ENCODE measurements at places on chromosomes 12 and 14. TPM values are rescaled to one million over a fixed set of nuclear protein-coding genes. Genes with fewer than 3 reads are reported as not detected.
A peak's percentile ranks its signal among the peaks of the same experiment; 100 is the strongest.

- H3K27me3 ChIP-seq: no peaks in the 10 kb centered on the region
- DNase-seq: no peak
- no peak overlapping the region for H3K27ac ChIP-seq
Measured at GRCh38 chr12:115519359-115519758, 758.1 kb downstream of the MED13L start.

GRCh38 chr14:105503935-105504692, 13.1 kb downstream of the TEDC1 start:
- no peak overlapping the region for H3K27ac ChIP-seq
- no peaks in the 10 kb centered on the region for H3K4me1 ChIP-seq
- H3K4me3 ChIP-seq: no peak overlapping the region
- H3K36me3 ChIP-seq: no peaks in the 10 kb centered on the region
- DNase-seq: no peak

GRCh38 chr12:44775901-44776300, 100.2 kb downstream of the NELL2 start:
- H3K27ac ChIP-seq: no peak overlapping the region
- no peaks in the 10 kb centered on the region for H3K27me3 ChIP-seq
- no peak overlapping the region for H3K4me3 ChIP-seq
- no peak for DNase-seq
- no peaks in the 10 kb centered on the region for H3K36me3 ChIP-seq

GRCh38 chr12:57268264-57268663, 17.3 kb upstream of the STAC3 start:
- DNase-seq: no peak
- H3K27me3 ChIP-seq: no peaks in the 10 kb centered on the region
- no peak overlapping the region for H3K27ac ChIP-seq
- H3K36me3 ChIP-seq: peaks cover 31% of the 10 kb centered on the region
- no peak overlapping the region for H3K4me3 ChIP-seq
- peaks cover 3% of the 10 kb centered on the region for H3K4me1 ChIP-seq

- no peaks in the 10 kb centered on the region for H3K27me3 ChIP-seq
- H3K36me3 ChIP-seq: no peaks in the 10 kb centered on the region
- no peaks in the 10 kb centered on the region for H3K4me1 ChIP-seq
Measured at GRCh38 chr14:81303258-81303935, 82.6 kb upstream of the GTF2A1 start.

DNA sequence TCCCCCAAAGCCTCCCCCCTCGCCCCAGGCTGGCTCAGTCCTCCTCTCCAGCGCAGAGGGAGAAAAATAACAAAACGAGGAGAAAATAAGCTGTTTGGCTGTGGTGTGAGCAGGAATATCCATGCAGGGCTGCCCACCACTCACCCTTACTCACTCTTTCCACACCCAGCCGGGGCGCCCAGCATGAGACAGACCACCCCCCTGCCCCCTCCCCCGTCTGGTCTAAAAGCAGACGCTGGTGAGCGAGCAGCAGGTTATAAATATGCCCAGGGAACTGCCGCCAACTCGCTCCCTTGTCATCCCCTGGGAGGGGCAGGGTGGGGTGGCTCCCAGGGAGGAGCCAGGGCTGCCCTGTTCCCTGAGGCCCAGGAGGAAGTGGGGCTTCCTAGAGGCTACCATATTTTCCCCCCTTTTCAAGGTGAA, 7.4 kb downstream of the WNT1 start:
- H3K4me1 ChIP-seq: peaks cover 10% of the 10 kb centered on the region
- H3K27ac ChIP-seq: no peak overlapping the region
- H3K4me3 ChIP-seq: no peak overlapping the region
- no peak for DNase-seq

DNA sequence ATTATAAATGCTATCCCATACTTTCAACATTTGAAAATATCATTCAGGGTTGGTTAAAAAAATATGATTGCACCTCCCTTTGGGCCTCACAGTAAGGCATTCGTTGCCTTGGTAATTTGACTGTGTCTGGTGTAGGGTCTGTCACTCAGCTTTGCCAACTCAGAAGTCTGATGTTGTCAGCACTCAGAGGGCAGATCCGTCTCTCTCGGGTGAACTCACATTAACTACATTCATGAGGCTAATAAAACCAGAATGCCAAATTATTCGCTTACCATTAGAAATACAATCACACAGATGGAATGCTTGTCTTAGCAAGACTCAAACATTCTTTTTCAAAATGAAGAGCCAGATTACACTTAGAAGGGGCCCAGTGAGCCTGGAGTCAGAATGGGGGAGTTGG, 53.0 kb downstream of the NPAS3 start:
- H3K4me3 ChIP-seq: no peak overlapping the region
- DNase-seq: no peak
- no peaks in the 10 kb centered on the region for H3K27me3 ChIP-seq
- no peaks in the 10 kb centered on the region for H3K36me3 ChIP-seq

- H3K27ac ChIP-seq: peak overlapping the region; percentile 25
- peaks cover 25% of the 10 kb centered on the region for H3K4me1 ChIP-seq
- H3K4me3 ChIP-seq: no peak overlapping the region
- H3K27me3 ChIP-seq: no peaks in the 10 kb centered on the region
- no peak for DNase-seq
Measured at GRCh38 chr12:6614513-6615172, 7.5 kb upstream of the CHD4 start.

DNA sequence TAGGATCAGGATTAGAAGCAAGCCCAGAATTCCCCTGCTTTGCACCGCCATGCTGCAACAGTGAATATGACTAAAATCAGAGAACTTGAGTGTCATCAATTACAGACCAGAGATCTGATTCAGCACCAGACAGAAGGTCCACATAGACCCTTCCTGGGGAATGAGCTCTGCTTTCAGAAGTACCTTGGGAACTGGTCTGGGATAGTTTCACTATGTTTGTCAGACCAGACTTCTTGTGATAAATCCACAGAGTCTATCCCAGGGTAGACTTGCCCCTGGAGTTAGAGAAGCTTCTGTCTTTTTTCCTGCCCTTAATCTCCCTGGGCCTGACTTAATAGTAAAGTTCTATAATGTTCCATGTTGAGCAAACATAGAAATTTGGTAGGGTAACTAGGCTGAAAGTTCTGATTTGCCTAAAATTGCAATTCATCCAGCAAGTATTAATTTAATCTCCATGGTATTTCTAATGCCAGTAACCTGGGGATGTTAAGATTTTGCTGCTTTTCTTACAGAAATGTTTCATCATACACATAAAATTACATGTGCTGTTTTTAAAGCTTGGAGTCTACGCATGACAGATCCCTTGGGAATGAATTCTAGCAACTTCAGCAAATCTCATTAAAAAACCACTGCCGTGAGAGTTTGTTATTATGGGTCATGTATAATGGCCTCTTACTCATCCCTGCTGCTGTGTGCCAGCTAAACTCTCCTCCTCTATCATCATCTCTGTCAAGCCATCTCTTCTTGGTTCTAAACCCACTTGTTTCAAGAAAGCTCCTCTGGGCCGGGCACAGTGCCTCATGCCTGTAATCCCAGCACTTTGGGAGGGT, 61.3 kb upstream of the METAP2 start:
- DNase-seq: peak; percentile 40
- no peaks in the 10 kb centered on the region for H3K27me3 ChIP-seq
- peaks cover 11% of the 10 kb centered on the region for H3K4me1 ChIP-seq
- H3K27ac ChIP-seq: no peak overlapping the region
- H3K36me3 ChIP-seq: no peaks in the 10 kb centered on the region

DNA sequence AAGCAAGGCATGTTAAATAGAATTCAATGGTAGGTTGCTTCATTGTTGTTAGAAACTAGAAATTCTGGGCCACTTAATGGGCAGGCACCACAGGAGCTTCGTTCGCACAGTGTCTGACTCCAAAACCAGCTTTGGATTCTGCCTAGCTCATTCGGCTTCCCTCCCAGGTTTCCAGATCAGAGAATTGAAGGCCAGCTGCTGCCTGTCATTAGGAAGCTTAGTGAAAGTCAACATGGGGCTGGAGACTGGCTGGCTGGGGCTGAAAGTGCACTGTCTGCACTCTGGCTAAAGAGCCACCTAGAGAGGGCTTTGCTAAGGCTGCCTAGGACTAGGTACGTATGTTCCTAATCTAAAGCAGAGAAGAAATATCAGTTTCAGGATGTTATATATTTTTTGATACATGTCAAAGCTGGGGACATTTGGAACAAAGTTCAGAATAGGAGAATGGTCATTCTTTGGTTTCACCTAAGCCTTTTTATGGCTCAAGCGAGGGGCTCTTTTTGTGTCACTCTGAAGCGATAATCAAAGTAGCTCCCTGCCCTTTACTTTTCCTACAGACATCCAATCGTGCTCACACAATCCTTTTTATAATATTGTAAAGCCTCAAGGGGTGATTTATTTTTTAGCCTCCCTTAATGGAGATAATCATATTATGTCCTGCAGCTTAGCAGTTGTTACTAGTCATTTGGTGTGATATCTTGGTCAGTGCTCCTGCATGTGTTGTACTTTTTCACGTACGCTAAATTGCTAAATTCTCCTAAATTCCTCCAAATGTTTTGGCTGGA, 238.5 kb upstream of the NAV3 start:
- H3K4me1 ChIP-seq: no peaks in the 10 kb centered on the region
- H3K27me3 ChIP-seq: no peaks in the 10 kb centered on the region
- no peak for DNase-seq
- no peaks in the 10 kb centered on the region for H3K36me3 ChIP-seq
- H3K27ac ChIP-seq: no peak overlapping the region

GRCh38 chr14:65231286-65231980, 129.1 kb upstream of the MAX start:
- no peak overlapping the region for H3K27ac ChIP-seq
- no peak for DNase-seq
- no peaks in the 10 kb centered on the region for H3K36me3 ChIP-seq
- peaks cover 41% of the 10 kb centered on the region for H3K4me1 ChIP-seq
- H3K27me3 ChIP-seq: no peaks in the 10 kb centered on the region
- H3K4me3 ChIP-seq: no peak overlapping the region

- H3K4me1 ChIP-seq: no peaks in the 10 kb centered on the region
- H3K27me3 ChIP-seq: no peaks in the 10 kb centered on the region
- peaks cover 27% of the 10 kb centered on the region for H3K36me3 ChIP-seq
- no peak overlapping the region for H3K27ac ChIP-seq
Measured at GRCh38 chr14:77557391-77557790, 58.8 kb upstream of the ISM2 start.

GRCh38 chr12:94998326-94998725, 5.2 kb downstream of the NDUFA12 start:
- H3K4me1 ChIP-seq: peaks cover 44% of the 10 kb centered on the region
- no peak overlapping the region for H3K27ac ChIP-seq
- no peak overlapping the region for H3K4me3 ChIP-seq
- H3K36me3 ChIP-seq: peaks cover 44% of the 10 kb centered on the region
- no peaks in the 10 kb centered on the region for H3K27me3 ChIP-seq
- no peak for DNase-seq

GRCh38 chr14:68325267-68325807, 467.5 kb downstream of the ZFP36L1 start:
- no peak for DNase-seq
- no peak overlapping the region for H3K4me3 ChIP-seq
- H3K4me1 ChIP-seq: no peaks in the 10 kb centered on the region
- no peak overlapping the region for H3K27ac ChIP-seq
- no peaks in the 10 kb centered on the region for H3K27me3 ChIP-seq

DNA sequence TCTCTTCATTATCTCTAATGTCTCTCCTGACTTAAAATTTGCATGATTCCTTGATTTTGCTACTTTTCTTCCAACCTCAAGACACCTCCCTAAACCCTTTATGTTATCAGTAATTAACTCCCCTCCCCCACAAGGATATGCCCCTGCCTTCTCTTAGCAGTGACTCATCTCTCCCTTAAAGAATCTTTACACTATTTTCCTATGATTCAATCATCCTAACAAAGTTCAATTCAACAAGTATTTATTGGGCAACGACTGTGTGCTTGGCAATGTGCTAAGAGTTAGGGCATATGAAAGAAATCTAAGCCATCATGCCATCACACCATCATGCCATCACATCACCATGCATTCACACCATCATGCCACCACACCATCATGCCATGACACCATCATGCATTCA, 80.1 kb downstream of the ANO2 start:
- no peaks in the 10 kb centered on the region for H3K27me3 ChIP-seq
- DNase-seq: no peak
- H3K4me1 ChIP-seq: no peaks in the 10 kb centered on the region
- no peaks in the 10 kb centered on the region for H3K36me3 ChIP-seq

- no peak for DNase-seq
- no peaks in the 10 kb centered on the region for H3K36me3 ChIP-seq
- no peaks in the 10 kb centered on the region for H3K27me3 ChIP-seq
- no peak overlapping the region for H3K4me3 ChIP-seq
- no peaks in the 10 kb centered on the region for H3K4me1 ChIP-seq
Measured at GRCh38 chr14:102239231-102239630, 65.7 kb downstream of the MOK start.

DNA sequence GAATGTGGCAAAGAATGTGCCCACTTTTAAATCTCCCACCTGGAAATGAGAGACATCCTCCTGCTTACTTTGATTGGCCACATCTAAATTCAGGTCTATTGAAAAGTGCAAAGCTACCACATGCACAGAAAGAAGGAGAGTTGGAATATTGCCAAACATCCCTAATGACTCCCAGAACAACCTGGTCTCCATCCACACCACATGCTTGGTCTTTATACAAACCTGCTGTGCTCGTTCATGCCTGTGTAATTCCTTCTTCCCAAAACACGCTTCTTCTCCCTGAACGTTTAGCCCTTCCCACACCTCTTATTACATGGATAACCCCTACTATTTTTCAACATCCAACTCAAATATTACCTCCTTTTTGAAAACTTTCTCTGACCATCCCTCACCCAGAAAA, 66.2 kb upstream of the BCL2L14 start:
- no peak for DNase-seq
- H3K27me3 ChIP-seq: no peaks in the 10 kb centered on the region
- H3K4me1 ChIP-seq: peaks cover 25% of the 10 kb centered on the region
- no peaks in the 10 kb centered on the region for H3K36me3 ChIP-seq
- H3K27ac ChIP-seq: no peak overlapping the region

- H3K27me3 ChIP-seq: no peaks in the 10 kb centered on the region
- H3K27ac ChIP-seq: no peak overlapping the region
- no peaks in the 10 kb centered on the region for H3K36me3 ChIP-seq
- H3K4me1 ChIP-seq: peaks cover 46% of the 10 kb centered on the region
- no peak for DNase-seq
- H3K4me3 ChIP-seq: no peak overlapping the region
Measured at GRCh38 chr12:52277486-52278245, 3.2 kb downstream of the KRT86 start.

GRCh38 chr14:73889376-73889775, 2.7 kb downstream of the ZNF410 start:
- H3K27ac ChIP-seq: no peak overlapping the region
- H3K4me3 ChIP-seq: no peak overlapping the region
- peaks cover 19% of the 10 kb centered on the region for H3K4me1 ChIP-seq
- H3K36me3 ChIP-seq: peaks cover 47% of the 10 kb centered on the region
- no peak for DNase-seq
- no peaks in the 10 kb centered on the region for H3K27me3 ChIP-seq

- no peak overlapping the region for H3K27ac ChIP-seq
- no peaks in the 10 kb centered on the region for H3K36me3 ChIP-seq
- H3K4me3 ChIP-seq: no peak overlapping the region
- H3K27me3 ChIP-seq: no peaks in the 10 kb centered on the region
- H3K4me1 ChIP-seq: peaks cover 9% of the 10 kb centered on the region
Measured at GRCh38 chr12:41532072-41532471, 344.0 kb downstream of the PDZRN4 start.

OR6C2 gene
- total RNA-seq: not detected

LIMA1 gene
- 199 TPM for total RNA-seq

MLEC gene
- total RNA-seq: 84.6 TPM

TSPAN8 gene
- total RNA-seq: not detected

AHNAK2 gene
- 4.3 TPM for total RNA-seq

CLEC7A gene
- total RNA-seq: not detected

GLIPR1L1 gene
- not detected for total RNA-seq

FAM181A gene
- not detected for total RNA-seq

SCN8A gene
- total RNA-seq: 4.3 TPM
